ENCODE measurements at places on chromosomes 5 and 9. TPM values are rescaled to one million over a fixed set of nuclear protein-coding genes. Genes with fewer than 3 reads are reported as not detected.

SGCD gene
- 38.6 TPM for total RNA-seq

- H3K4me1 ChIP-seq, result no peaks in the 10 kb centered on the region
- H3K36me3 ChIP-seq, result no peaks in the 10 kb centered on the region
- H3K27me3 ChIP-seq, result no peaks in the 10 kb centered on the region
These were observed 275.4 kb upstream of the IRX4 start for GRCh38 chr5:2158109-2158508.

- H3K27me3 ChIP-seq, result no peaks in the 10 kb centered on the region
- H3K4me1 ChIP-seq, result no peaks in the 10 kb centered on the region
- no peak overlapping the region for H3K27ac ChIP-seq
These were observed 7.7 kb downstream of the CXCL14 start for GRCh38 chr5:135571066-135571609.

- no peak overlapping the region for H3K27ac ChIP-seq
- no peaks in the 10 kb centered on the region for H3K4me1 ChIP-seq
- H3K36me3 ChIP-seq, result no peaks in the 10 kb centered on the region
- no peak for DNase-seq
- no peak overlapping the region for H3K4me3 ChIP-seq
These were observed 24.0 kb downstream of the OR1J1 start for GRCh38 chr9:122453677-122454135.

CBY3 gene
- total RNA-seq, result not detected

TICAM2 gene
- 1.4 TPM for total RNA-seq

- no peak overlapping the region for H3K27ac ChIP-seq
- no peaks in the 10 kb centered on the region for H3K4me1 ChIP-seq
- DNase-seq, result no peak
- no peak overlapping the region for H3K4me3 ChIP-seq
These were observed 417.2 kb upstream of the C9orf72 start for GRCh38 chr9:27990524-27990923.

- H3K27ac ChIP-seq, result no peak overlapping the region
- H3K27me3 ChIP-seq, result no peaks in the 10 kb centered on the region
- no peak for DNase-seq
- H3K36me3 ChIP-seq, result no peaks in the 10 kb centered on the region
- no peak overlapping the region for H3K4me3 ChIP-seq
These were observed 10.0 kb upstream of the MATR3 start for GRCh38 chr5:139283252-139284166.

IPPK gene
- 5.0 TPM for total RNA-seq

ANKRD18A gene
- 0.11 TPM for total RNA-seq

- DNase-seq, result no peak
- H3K36me3 ChIP-seq, result no peaks in the 10 kb centered on the region
- H3K27me3 ChIP-seq, result no peaks in the 10 kb centered on the region
- H3K4me1 ChIP-seq, result no peaks in the 10 kb centered on the region
- no peak overlapping the region for H3K4me3 ChIP-seq
- H3K27ac ChIP-seq, result no peak overlapping the region
These were observed 370.7 kb upstream of the IRX2 start for GRCh38 chr5:3122216-3122615.

DNA sequence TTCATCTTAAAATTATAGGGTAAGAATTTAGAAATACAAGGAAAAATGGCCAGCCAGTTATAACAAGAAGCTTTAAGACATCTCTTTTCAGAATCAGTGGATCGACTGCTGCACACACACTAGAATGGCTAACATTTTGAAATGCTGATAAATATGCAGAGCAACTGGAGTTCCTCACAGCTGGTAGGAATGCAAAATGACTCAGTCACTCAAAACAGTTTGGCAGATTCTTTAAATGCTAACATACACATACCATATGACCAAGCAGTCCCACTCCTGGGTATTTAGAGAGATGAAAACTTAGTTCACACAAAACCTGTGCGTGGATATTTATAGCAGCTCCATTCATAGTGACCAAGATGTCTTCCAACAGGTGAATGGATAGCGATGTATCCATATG lies 23.2 kb upstream of the PSAT1 start:
- no peak overlapping the region for H3K4me3 ChIP-seq
- H3K27ac ChIP-seq, result no peak overlapping the region
- no peak for DNase-seq
- no peaks in the 10 kb centered on the region for H3K4me1 ChIP-seq
- no peaks in the 10 kb centered on the region for H3K27me3 ChIP-seq

ABLIM3 gene
- total RNA-seq, result 64.5 TPM

RASEF gene
- under 0.01 TPM for total RNA-seq

DNA sequence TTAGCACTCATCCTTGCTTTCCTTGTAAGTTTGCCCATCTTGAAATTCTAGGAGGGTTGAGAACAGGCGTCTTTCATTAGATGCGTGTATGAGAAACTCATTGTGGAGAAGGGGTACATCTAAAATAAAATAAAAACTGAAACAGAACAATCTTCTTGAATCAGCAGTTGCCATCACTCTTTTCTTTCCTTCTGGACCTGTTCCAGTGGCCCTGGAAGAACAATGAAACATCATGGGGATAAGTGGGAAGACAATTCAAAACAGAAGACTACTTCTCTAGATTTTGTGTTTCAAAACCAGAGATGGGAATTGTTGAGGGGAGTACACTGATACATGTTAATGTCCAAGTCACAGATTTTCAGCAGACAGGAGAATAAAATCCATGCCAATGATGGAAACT lies 59.9 kb downstream of the SLC1A3 start:
- no peaks in the 10 kb centered on the region for H3K27me3 ChIP-seq
- no peak overlapping the region for H3K27ac ChIP-seq
- no peak for DNase-seq

SHROOM1 gene
- 4.5 TPM for total RNA-seq
